ENCODE measurements at places on chromosomes 5 and 9.

DNA sequence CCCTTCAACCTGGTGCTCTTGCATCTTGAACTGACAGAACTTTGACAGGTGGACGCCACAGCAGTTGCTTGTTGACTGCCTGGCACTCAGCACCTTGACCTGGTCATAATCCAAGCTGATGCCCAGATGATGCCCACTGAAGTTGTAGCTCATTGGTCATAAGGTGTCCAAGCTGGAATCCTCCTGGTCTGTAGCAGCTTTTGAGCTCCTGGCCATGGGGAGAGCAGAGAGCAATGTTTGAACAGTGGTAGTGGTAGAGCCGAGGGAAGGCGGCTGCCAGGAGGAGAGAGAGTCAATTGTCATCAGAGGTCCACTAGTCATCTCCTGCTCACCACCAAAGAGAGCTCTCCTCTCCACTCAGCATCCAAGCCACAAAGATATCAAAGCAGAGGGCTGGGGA, 23.3 kb downstream of the CSF2 start:
- no peak for DNase-seq

- no peak for DNase-seq
Observed at GRCh38 chr5:74471875-74472274, 168.7 kb downstream of the ENC1 start.

DNA sequence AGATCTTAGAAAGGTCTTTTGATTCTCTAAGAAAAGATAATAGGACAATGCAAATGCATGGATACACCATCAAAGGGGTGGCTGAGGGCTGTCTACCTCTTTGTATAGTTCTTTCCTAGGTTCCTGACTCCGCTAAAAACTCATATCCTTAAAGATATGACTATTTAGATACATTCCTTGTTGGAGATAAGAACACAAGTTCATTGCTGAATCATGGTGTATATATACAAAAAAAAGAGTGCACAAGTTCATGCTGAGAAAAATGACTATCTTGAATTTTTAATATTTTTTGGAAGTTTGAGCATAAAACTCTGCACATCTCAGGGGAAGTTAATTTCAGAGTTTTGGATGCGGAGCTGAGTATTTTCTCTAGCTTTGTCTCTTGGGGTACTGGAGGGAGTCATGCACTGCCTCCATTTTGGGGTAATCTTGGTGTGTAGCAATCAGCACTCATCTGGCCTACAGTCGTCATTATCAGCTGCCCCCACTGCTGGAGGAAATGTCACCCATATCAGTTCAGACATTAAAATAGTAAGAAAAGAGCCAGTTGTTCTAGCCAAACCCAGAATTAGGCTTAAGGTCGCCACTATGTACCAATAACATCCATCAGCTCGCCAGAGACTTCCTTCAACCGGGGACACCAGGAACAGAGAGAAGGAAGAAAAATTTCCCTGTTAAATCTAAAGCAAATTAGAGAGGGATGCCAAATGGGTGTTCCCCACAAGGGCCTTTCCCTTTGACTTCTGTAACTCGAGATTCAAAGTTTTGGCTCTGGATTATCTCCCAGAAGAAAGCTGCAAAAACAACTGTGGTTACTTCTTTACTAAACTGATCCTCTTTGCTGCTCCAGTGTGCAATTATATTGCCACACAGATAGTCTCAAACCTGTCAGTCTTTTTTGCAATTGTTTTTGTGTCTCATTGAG, 49.0 kb downstream of the PTTG1 start:
- no peak for DNase-seq

DNA sequence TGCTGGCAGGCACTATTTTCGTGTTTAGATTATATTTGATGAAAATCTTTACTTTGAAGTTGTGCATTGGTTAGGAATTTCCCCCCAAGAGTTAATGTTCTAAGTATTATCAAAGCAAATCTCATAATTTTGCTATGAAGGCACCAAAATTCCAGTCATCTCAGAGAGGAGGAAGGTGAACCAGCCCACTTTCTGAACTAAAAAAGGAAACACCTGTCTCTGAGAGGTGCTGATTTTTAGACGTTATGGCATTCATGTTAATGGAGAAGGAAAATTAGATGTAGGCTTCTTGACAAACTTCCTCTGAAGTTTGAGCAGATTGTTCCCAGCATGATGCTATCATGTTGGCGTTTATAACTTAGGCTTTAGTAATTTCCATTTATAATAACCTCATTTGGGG, 432.9 kb upstream of the ACTBL2 start:
- DNase-seq, result no peak

DNA sequence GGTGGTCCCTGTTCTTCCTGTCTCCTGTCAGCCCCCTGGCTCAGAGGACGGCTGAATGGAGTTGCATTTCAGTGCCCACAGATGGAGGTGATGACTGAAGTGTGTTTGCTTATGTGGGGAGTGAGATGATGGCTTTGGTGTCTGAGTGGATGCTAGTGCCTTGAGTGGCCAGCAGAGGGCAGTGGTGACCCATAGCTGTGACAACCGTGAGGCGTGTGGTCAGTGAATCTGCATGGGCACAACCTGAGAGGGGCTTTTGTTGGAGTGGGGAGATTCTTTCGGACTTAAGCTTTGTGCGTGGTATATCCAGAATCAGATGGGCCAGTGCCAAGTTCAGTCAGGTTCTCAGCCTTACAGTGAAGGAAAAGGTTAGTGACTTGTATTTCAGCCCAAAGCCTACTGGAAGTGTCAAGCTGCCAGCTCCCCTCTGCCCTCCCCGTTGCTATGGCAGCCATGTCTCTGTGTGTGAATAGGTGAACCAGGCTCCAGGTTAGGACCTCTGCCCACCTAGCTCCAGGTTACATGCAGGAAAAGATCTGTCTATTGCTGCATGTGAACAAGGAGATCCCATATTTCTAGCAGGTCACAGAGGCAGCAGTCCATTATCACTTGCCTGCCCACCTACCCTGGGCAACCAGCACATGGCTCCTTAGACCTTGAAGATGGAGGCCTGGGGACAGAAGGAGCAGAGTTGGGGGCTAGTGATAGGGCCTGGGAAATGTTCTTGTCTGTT, 14.7 kb upstream of the CXXC5 start:
- DNase-seq, result peak; percentile 40

GRCh38 chr9:34961574-34962490, 3.7 kb downstream of the PHF24 start:
- no peak for DNase-seq

GRCh38 chr9:135676891-135677290, 13.8 kb downstream of the LCN9 start:
- DNase-seq, result no peak

GRCh38 chr5:134131578-134132350, 17.3 kb downstream of the TCF7 start:
- no peak for DNase-seq

DNA sequence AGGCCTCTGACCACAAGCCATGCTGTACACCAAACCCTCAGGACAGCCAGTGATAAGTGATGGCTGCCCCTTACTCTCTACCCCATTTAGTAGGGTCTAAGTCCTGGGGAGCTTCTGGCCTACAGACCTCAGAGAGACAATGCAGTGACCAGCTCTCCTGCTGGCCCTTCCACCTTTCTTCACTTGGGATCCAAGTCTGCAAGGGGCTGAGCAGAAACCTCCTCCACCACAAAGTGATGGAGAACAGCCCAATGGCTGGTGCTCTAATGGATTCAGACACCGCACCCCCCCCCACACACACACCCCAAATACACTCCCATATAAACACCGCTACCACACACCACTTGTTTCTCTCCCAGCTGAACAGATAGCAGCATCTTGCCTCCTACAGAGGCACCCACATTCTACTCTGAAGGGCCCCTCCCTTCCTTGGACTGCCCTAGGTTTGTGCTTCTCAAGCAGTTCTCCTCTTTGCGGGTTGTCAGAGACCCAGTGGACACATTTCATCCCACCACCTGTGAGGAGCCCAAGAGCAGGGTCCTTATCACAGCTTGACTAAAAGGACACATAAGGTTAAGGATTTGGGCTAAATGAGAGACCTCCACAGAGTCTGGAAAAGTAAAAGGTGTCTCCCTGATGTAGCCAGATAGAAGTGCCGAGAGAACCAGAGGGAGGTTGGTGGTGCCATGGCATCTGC, 1.3 kb upstream of the PDLIM4 start:
- DNase-seq, result no peak

DNA sequence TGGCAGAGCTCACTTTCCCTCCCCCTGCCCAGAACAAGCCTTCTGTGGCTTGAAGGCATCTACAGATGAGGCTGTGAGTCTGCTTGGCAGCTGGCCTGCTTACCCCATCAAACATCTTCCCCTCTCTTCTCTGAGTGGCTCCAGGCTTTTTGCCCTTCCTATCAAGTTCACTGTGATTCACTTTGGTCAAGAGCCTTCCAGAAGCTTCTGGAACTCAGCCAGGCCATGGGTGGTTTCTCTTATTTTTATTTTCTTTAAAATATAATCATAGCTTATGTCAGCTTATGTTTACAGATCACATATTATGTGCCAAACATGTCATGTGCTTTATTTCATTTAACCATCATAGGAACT, 267.0 kb downstream of the SEC61B start:
- DNase-seq, result no peak

DNA sequence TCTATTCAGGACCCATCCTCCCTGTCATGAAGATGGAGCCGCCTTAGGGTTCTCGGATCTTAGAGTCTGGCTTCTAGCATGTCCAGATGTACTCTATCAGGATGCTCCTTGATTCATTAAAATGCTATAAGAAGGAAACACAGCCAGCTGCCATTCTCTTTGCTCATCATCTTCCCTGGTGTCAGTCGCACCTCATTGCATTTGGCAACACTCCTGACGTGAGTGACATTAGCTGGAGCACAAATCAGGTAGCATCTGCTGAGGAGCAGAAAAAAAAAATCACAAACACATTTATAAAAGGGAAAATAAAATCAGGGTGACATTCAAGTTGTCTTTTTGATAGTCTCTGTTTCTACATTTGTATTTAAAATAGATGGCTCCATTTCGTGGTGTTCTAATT, 226.1 kb upstream of the NMUR2 start:
- DNase-seq, result no peak

GRCh38 chr5:133930061-133930812, 38.2 kb downstream of the C5orf15 start:
- peak; percentile 31 for DNase-seq

GRCh38 chr5:10353241-10354047, at the start of gene MARCHF6:
TSS of gene MARCHF6 (plus strand) at chr5:10353695. CDS start at chr5:10353899, 204 bp downstream.
- DNase-seq, result peak; percentile 93

DNA sequence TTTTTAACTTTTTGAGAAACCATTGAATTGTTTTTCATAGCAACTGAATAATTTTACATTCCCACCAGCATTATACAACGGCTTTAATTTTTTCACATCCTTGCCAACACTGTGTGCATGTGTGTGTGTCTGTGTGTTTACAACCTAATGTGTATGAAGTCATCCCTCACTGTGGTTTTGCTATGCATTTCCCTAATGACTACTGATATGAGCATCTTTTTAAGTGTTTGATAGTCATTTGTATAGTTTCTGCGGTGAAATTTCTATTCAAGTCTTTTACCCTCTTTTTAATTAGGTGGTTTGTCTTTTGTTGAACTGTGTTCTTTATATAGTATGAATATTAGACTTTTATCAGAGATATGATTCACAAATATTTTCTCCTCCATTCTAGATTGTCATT, 263.1 kb upstream of the COX7C start:
- no peak for DNase-seq

GRCh38 chr5:179542170-179542569, 8.2 kb upstream of the RUFY1 start:
- no peak for DNase-seq

GRCh38 chr9:90095682-90096081, 490.9 kb downstream of the GADD45G start:
- DNase-seq, result no peak

GRCh38 chr5:157057459-157058370, 1.2 kb downstream of the HAVCR1 start:
- no peak for DNase-seq
